ENCODE measurements at places on chromosomes 1 and 21.
A peak's percentile ranks its signal among the peaks of the same experiment; 100 is the strongest.

GRCh38 chr1:212430955-212431394 lies 1.7 kb upstream of the NENF start:
- no peak for DNase-seq

DNA sequence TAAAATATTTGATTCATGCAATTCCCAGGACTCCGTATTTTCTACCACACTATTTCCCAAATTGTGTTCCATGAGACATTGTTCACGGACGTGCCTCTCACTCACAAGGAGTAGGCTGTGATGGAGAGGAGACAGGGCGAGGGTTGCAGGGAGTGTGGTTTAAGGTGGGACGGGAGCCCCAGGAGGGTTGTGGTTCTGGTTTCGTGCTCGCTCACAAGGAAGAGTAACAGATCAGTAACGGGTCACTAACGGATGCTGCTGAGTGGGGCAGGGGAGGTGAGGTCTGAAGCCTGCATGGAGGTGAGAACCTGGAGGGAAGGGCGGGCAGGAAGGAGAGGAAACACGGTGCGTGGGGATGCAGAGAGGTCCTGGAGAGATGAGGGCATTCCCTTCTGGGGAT lies 28.8 kb downstream of the TFF3 start:
- peak; percentile 39 for DNase-seq

DNA sequence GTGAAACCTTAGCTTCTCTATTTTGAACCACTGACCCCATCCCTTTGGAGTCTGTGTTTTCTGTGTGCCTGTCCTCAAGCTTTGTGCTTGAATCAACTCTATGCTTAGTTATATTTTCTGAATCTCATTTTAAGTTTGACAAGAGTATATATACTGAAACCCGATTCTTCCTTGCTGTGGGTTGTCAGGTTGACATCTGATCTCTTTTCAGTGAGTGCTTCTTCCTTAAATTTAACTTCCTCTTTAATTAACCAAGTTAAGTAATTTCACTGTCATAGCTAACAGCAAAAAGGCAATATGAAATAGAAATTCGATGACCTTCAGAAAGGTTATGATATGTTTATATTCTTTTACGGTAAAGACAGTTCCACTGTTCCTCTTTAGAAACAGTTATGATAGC lies 69.4 kb downstream of the C1orf21 start:
- DNase-seq: peak; percentile 9

DNA sequence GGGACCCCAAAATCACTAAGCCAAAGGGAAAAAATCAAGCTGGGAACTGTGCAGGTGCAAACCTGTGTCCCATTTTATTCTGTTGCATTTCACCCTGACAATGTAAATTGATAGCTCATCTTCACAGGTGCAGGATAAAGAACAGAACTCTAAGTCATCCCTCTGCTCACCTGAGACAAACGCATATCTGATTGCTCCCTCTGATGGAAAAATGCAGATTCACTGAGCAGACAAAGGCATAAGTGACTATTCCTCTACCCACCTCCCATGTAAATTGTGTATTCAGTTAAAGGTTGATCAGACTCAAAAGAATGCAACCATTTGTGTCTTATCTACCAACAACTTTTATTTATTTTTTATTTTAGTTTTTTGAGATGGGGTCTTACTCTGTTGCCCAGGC lies 644.2 kb downstream of the PTPRU start:
- no peak for DNase-seq

DNA sequence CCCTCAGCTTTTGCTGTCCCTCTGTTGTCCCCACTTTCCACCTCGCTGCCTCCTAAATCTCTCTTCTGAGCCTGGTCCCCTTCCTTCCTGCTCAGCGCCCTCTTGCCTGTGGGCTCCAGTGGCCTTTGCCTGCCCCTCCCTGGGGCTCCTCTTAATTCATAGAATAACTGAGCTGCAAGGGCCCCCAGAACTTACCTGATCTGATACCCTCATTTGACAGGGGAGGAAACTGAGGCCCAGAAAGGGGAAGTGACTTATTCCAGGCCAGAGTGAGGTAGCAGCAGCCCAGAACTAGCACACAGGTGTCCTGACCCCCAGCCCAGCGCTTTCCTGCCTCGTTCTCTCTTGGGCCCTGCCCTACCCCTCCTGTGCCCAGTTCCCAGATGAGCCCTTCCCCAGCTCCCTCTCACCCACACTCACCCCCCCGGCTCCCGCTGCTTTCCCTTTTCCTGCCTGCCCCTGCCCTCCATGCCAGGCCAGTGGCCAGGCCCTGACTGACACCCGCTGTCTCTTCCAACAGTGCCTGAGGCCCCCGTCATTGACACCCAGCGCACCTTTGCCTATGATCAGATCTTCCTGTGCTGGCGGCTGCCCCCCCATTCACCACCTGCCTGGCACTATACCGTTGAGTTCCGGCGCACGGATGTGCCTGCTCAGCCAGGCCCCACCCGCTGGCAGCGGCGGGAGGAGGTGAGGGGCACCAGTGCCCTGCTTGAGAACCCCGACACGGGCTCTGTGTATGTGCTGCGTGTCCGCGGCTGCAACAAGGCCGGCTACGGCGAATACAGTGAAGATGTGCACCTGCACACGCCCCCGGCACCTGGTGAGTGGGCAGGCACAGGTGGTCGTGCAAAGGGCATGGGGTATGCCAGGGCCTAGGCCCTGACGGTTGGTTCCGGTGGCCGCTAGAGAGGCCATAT lies 5.7 kb downstream of the TRIM46 start:
- DNase-seq: no peak

- DNase-seq: no peak
Measured at GRCh38 chr1:20740781-20741180, 8.3 kb upstream of the SH2D5 start.

GRCh38 chr1:160024195-160024905 lies 7.4 kb downstream of the PIGM start:
- DNase-seq: no peak

DNA sequence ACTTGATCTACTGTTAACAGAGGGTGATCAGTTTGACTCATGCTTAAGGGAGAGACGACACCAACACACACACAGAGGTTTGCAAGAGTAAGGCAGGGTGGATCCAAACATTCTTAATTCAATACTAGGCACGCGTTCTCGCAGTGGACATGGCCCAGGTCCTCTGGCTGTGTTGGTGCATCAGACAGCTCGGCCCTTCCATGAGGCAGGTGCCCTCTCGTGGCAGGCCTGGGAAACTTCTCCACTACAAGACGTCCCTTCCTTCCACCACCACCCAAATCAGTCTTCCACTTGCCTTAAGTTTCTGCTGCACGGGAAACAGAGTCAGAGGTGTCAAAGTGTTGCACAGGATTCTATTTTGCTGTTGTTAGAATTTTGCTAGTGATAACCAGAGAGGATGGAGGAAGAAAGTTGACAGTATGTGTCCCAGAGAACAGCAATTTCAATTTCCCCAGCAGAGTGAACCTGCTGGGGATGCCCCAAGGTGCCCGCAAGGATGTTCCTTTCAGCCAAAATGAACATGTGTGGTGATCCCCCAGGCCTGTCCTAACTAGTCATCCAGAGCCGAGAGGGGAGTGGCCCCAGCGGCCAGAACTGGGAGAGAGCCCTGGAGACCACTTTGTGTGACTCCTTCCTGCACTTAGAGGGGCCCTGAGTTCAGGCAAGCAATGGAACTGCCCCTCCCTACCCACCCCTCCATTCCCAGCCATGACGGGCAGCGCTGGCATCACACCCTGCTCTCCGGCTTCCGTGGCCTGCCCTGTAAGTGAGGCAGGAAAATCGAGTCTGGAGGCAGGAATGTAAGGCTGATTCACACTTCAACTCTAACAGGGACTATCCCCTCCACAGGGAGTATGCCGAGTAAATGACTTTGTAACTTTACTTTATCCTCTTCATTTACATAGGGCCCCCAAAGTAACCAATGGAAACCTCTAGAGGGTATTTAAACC lies 34.8 kb downstream of the MX1 start:
- DNase-seq: peak; percentile 81

GRCh38 chr1:15186846-15187151 lies 33.3 kb downstream of the TMEM51 start:
- DNase-seq: no peak

- DNase-seq: no peak
Measured at GRCh38 chr1:219581344-219581743, 31.6 kb downstream of the ZC3H11B start.

DNA sequence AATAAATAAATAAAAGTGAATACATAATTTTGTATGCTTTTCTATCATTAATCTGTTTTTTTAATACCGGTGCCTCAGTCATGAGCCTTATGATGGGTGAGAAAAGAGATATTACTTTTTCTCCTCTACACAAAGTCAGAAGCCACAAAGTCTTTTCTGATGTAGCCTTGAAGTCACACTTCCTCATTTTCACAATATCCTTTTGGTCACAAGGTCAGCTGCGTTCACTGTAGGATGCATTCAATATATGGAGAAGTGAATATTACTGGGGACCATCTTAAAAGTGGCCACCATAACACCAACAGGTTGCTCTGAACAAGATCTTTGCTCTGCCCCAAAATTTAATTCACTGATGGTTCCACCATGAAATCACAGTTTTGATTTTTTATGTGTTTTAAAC lies 83.3 kb upstream of the TNR start:
- peak; percentile 32 for DNase-seq

Data from GM12865 (cell line).